Dorsolateral prefrontal cortex (tissue), 122 donors: ENCODE measurements at places on chromosomes 12 and 14. TPM values are rescaled to one million over a fixed set of nuclear protein-coding genes. Genes with fewer than 3 reads are reported as not detected.
A peak's percentile ranks its signal among the peaks of the same experiment; 100 is the strongest.

GRCh38 chr12:47939009-47939601, 24.3 kb upstream of the TMEM106C start:
- DNase-seq: no peak

Gene SCFD1
- total RNA-seq: 59.9 TPM

DNA sequence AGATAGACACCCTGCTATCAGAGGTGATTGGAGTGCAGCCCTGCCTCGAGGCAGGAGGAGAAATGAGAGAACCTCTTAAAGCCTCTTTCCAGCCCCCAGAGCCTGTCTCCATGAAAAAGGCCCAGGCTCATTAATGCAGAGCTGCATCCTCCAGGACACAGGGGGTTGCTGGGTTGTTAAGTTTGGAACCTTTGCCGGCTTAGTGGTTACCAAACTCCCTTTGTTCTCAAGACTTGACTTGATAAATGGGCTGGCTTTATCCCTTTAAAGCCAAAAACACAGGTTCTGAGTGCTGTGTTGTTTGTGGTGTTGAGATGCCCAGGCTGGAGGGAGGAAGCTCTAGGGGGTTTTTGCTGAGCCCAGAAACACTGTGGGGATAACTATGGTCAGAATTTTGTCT, 71.0 kb downstream of the DAD1 start:
- no peak for DNase-seq

DNA sequence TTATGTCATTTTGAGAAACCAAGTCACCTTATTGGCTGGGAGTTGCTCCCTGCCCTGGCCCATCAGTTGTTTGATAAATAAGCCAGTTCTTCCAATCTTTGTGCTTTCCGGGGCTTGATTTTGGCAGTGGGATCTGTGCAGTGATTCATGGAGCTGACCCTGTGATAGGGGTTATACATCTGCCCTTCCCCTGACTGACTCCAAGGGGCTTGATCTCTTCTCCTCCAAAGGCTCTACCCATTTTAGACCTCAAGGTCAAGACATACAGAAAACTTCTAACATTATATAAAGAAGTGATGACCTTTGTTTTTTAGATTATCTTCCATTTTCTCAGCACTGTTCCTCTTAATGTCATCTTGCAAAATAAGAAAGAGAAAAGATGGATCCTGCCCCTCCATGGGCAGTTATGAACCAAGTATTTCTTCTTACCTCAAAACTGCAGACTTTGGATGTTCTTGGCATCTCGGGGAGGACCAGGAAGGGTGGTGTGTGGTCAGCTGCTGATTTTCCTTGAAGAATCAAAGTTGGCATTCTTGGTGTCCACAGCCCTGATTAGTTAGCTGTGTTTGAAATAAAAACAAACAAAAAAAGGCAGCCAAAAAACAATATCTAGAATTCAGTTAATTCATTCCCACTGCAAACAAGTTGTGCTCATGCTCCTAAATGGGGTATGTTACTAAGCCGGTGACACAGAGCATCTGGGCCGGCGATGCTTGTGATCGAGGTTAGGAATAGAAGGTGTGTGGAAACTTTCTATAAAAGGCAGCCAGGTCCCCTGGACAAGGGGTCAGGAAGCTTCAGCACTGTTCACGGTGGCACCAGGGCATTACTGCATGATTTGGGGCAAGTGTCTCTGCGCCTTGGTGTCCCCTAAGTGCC, 120.2 kb downstream of the SAMD4A start:
- DNase-seq: no peak

Gene AKAP3
- 2.9 TPM for total RNA-seq

Gene CLEC4D
- total RNA-seq: not detected

DNA sequence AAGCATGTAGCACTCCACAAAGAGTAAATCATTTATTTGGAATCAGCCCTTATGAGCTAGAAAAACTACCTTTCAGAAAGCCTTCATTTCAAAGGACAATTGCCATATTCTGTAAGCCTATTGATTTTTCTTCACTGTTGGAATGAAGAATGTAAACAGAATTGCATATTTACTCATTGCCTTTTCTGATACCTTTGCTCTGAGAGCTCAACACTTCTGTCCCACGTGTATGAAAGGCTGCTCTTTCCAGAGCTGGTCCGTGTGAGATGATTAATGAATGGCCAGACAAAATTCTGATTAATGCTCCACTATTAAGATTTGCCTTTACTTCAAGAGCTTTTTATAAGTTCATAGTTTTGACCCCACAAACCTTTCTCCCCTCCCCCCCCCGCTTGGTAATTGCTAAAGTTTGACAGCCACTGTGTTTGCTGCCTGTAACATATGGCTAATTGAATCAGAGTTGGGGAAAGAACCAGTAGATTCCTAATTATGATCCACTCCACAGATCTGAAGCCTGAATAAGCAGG, 63.0 kb upstream of the PLEKHA5 start:
- DNase-seq: no peak

DNA sequence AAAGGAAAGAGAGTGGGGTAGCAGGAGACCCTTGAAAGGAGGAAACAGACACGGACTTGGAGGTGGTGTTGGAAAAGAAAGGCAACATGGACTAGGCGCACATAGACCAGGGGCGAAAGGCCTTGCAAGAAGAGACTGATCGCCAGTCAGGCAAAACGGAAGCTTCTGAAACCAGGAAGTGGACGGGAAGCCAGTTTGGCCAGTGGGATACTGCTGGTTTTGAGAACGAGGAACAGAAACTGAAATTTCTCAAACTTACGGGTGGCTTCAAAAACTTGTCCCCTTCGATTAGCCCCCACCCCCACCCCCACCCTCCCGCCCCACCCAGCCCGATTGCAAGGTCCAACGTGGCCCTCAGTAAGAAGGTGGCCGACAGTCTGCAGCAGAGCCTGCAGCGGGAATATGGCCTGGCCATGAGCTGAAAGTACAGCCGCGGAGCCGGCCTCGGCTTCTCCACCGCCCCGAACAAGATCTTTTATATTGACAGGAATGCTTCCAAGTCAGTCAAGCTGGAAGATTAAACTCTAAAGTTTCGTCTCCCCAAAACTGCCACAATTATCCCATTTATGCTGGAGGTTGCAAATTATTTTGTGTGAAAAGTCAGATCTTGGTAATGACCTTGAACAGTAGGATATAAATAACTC, 364.7 kb downstream of the BCAT1 start:
- no peak for DNase-seq

Gene CLEC7A
- 1.6 TPM for total RNA-seq

- peak; percentile 61 for DNase-seq
Observed at GRCh38 chr12:108856428-108857157, 790 bp downstream of the SSH1 start.

Gene CCDC196
- total RNA-seq: not detected
